ENCODE measurements at places on chromosomes 7 and 10.

DNA sequence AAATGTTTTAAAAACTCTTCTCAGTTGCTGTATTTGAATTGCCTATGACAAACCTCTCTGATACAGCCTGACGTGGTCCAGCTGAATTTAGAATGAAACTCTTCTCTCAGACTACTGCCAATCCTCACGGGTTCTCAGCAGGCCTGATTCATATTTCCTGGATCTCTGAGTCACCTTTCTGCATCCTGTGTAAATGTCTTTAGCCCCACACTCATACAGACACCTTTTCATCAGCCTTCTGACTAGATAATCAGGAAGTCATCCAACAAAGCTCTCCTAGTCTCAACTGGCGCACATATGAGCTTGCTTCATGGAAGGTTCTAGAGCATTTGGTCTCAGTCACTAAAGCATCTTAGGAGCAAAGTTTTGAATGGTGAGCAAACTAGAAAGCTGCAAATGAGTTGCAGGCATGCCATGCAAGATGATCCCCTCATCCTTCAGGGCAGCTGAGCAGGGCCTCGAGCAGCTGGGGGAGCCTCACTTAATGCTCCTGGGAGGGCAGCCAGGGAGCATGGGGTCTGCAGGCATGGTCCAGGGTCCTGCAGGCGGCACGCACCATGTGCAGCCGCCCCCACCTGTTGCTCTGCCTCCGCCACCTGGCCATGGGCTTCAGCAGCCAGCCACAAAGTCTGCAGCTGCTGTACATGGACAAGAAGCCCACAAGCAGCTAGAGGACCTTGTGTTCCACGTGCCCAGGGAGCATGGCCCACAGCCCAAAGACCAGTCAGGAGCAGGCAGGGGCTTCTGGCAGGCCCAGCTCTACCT, 182.8 kb downstream of the ARHGAP12 start:
- DNase-seq = no peak

- no peak for DNase-seq
Observed at GRCh38 chr7:27842094-27842692, 102.2 kb downstream of the TAX1BP1 start.

GRCh38 chr7:150323682-150324372, 482 bp upstream of the ACTR3C start:
- DNase-seq = no peak

GRCh38 chr10:123808906-123809305, 82.7 kb downstream of the CPXM2 start:
- DNase-seq = no peak

DNA sequence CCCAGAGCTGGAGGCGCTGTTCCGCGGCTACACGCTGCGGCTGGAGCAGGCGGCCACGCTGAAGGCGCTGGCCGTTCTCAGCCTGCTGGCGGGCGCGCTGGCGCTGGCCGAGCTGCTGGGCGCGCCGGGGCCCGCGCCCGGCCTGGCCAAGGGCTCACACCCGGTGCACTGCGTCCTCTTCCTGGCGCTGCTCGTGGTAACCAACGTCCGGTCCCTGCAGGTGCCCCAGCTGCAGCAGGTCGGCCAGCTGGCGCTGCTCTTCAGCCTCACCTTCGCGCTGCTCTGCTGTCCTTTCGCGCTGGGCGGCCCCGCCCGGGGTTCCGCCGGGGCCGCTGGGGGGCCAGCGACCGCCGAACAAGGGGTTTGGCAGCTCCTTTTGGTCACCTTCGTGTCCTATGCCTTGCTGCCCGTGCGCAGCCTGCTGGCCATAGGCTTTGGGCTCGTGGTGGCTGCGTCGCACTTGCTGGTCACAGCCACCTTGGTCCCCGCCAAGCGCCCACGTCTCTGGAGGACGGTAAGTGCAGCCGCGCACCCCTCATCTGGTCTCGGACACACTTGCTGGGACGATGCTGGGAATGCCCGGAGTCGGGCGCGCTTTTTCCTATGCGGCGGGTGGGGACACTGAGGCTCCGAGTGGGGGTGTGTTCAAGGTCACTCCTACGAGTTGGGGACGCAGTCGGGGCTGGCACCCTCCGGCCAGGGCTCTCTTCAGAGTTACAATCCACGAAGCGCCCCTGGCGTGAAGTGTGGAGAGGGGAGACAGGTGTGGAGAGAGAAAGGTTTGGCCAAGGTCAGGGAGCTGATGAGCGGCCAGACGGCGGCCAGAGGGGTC, 717 bp downstream of the ADCY1 start:
- peak; percentile 43 for DNase-seq

- DNase-seq = no peak
Observed at GRCh38 chr10:100022403-100022802, 12.7 kb upstream of the DNMBP start.

DNA sequence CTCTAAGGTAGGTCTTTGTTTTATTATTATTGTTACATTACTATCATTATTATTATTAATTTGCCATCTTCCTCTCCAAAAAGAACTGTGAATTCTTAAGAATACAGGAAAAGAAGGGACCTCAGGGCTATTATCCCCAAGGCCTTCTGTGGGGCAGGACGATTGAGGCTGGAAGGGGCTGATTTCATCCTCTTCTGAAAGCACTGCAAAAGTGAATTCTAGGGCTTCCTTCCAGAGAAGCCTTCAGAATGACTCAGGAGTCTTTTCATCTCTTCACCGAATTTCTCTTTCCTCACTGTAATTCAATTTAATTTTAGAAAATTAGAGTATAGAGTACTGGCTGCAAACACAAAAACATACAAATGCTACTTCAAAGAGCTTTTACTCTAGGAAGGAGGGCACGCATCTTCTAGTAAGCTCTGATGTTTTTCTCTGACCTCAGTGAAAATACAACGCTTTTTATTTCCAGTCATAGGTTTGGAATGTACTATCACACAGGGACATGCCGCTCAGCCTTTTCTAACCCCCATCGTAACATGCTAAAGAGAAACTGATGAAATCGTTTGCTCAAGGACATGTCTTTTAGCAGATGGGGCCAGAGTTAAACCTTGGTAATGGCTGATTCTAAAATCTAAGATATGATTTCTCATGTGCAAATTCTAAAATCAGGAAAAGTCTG, 280.2 kb upstream of the PITRM1 start:
- DNase-seq = no peak

- no peak for DNase-seq
Observed at GRCh38 chr7:36023033-36023560, 130.0 kb upstream of the EEPD1 start.

DNA sequence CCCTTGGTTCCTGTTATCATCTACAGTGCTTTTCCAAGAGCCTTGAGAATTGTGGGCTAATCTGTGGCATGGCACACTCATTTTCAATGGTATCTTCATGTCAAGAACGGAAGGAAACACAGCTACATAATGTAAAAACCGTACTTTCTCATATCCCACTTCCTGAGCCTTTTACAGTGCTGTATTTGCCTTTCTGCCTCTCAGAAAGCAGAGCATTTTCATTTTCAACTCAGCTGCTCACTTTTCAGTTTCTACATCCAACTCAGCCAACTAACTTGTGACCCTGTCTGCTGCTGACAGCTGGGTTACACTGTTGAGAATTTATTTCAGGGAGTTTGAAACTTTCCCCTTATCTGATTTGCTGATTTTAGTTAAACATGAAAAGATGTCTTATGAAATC, 875.8 kb upstream of the KCND2 start:
- DNase-seq = no peak

DNA sequence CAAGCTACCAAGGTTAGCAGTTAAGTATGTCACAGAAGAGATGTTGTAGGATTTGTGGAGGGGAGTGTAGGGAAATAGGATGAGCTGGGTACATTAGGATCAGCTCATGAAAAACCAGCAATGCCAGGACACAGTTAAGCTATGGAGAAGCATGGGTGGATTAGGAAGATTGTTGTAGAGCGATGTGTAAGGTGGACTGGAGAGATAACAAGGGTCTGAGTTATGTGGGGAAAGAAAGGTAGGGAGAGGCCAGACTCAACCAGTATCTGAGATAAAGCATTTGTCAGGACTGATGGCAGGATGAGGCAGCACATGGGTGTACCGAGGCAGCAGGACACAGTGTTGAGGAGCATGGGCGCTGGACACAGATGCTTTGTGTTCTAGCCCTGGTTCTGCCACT, 85.4 kb upstream of the PRR15 start:
- no peak for DNase-seq

DNA sequence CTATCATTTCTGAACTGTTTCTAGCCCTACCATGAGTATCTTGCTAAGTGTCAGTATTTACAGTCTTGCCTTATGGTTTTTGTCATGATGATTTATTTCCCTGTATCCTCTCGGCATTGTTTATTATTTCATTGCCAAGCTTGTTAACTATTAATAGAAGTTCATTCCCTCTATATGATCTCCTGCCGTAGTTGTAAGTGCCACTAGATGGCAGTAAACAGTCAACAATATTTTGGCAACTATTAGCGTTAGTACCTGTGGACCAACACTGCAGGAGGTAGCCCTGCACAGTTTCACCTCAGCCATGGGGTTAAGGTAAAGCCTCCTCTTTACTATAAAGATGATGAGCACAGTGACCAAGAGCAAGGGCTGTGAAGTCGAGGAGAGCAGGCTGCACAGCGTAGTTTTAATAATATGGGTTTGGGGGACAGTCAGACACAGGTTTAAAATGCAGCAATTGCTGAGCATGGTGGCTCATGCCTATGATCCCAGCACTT, 26.1 kb upstream of the CCNJ start:
- no peak for DNase-seq
